ENCODE measurements at places on chromosomes 5 and 9. TPM values are rescaled to one million over a fixed set of nuclear protein-coding genes. Genes with fewer than 3 reads are reported as not detected.

IFNA13 gene
- not detected for total RNA-seq

ZNF618 gene
- total RNA-seq = 13.6 TPM

MCC gene
- total RNA-seq = 45.6 TPM

SHC3 gene
- total RNA-seq = 0.36 TPM

SHISAL2B gene
- total RNA-seq = not detected

RGP1 gene
- total RNA-seq = 16.5 TPM

KIF4B gene
- not detected for total RNA-seq

LRRTM2 gene
- 0.88 TPM for total RNA-seq

KIAA0825 gene
- 10.0 TPM for total RNA-seq

KIF24 gene
- 1.8 TPM for total RNA-seq

ALDH1A1 gene
- 0.36 TPM for total RNA-seq

GRCh38 chr5:2909035-2909434 is 157.6 kb upstream of the IRX2 start:
- no peak overlapping the region for H3K4me3 ChIP-seq
- no peak overlapping the region for H3K27ac ChIP-seq
- no peaks in the 10 kb centered on the region for H3K36me3 ChIP-seq
- no peak for DNase-seq

- no peaks in the 10 kb centered on the region for H3K4me1 ChIP-seq
- no peak overlapping the region for H3K27ac ChIP-seq
- DNase-seq = no peak
- no peak overlapping the region for H3K4me3 ChIP-seq
These were observed 351.5 kb upstream of the KLF4 start for GRCh38 chr9:107841076-107841475.

- DNase-seq = no peak
- H3K27ac ChIP-seq = no peak overlapping the region
- no peaks in the 10 kb centered on the region for H3K36me3 ChIP-seq
These were observed 91.0 kb upstream of the FAM169A start for GRCh38 chr5:74957029-74957784.

DNA sequence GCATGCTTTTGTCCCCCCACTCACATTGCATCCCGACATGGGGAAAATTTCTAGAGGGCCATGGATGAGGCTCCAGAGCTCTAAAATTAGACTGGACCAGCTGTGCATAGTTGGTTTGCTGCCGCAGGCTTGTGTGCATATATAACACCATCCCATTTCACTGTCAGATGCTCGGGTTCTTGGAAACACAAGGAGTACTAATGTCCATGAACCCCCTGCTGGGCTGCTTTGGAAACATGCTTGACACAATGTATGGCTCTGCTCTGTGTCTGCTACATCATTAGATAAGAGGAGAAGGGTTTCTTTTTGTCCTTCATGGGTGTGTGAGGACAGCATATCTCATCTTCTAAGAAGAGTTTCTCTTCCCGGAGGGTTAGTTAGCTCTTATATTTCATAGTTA is 292.1 kb upstream of the RORB start:
- DNase-seq = no peak
- no peaks in the 10 kb centered on the region for H3K36me3 ChIP-seq
- no peak overlapping the region for H3K4me3 ChIP-seq
- H3K27me3 ChIP-seq = no peaks in the 10 kb centered on the region
- no peaks in the 10 kb centered on the region for H3K4me1 ChIP-seq

GRCh38 chr5:3036041-3036788 is 284.7 kb upstream of the IRX2 start:
- H3K36me3 ChIP-seq = no peaks in the 10 kb centered on the region
- no peak overlapping the region for H3K4me3 ChIP-seq
- H3K27me3 ChIP-seq = no peaks in the 10 kb centered on the region
- DNase-seq = no peak
- H3K4me1 ChIP-seq = no peaks in the 10 kb centered on the region

DNA sequence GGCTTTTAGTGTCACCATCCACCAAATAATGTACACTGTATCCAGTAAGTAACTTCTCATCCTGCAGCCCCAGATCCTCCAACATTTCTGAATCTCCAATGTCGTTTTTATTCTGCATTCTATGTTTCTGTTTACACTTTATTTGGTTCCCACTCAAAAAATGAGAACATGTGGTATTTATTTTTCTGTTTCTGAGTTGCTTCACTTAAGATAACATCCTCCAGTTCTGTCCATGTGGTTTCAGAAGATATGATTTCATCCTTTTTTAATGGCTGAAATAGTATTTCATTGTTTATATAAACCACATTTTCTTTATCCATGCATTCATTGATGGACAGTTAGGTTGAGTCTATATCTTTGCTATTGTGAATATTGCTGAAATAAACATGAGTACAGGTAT is 677.3 kb upstream of the FTMT start:
- DNase-seq = no peak
- no peaks in the 10 kb centered on the region for H3K4me1 ChIP-seq
- no peaks in the 10 kb centered on the region for H3K36me3 ChIP-seq
- no peak overlapping the region for H3K4me3 ChIP-seq

- H3K4me1 ChIP-seq = no peaks in the 10 kb centered on the region
- no peaks in the 10 kb centered on the region for H3K27me3 ChIP-seq
- DNase-seq = no peak
These were observed 97.3 kb downstream of the STARD4 start for GRCh38 chr5:111415053-111415452.

DNA sequence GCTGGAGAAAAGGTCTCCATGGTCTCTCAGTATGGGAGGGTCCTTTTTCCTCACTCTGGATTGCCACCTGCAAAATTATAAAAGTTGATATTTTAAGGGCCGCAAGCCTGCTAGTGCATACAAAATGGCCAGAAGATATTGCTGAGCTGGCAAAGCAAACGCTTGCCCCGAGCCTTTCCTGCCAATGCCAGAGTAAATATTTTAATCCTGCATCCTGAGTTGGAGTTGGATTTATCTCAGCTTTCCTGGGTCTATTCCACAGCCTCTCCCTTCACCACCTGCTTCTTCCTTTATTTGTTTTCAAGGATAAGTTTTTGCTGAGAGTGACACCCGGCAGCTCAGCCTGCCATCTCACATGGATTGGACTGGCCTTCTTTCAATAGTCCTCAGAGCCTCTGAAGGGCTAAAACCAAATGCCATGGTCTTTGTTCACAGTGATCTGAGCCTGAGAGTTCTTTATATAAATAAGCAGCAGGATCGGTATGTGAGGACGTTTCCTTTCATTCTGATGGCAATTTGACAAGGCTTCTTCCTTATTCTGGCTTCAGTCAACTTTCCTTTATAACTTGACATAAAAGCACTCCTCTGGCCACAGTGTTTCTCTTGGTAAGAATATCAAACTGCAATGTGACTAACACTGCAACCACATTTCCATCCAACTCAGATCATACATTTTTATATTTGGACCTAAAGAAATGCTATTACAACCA is 170.1 kb downstream of the ADAMTS12 start:
- peak; percentile 8 for DNase-seq
- no peaks in the 10 kb centered on the region for H3K27me3 ChIP-seq
- H3K4me1 ChIP-seq = peaks cover 25% of the 10 kb centered on the region
- peak overlapping the region; percentile 67 for H3K27ac ChIP-seq
- H3K4me3 ChIP-seq = peak overlapping the region; percentile 26

GRCh38 chr5:9686216-9686615 is 56.1 kb upstream of the TAS2R1 start:
- no peak overlapping the region for H3K4me3 ChIP-seq
- no peaks in the 10 kb centered on the region for H3K36me3 ChIP-seq
- H3K4me1 ChIP-seq = no peaks in the 10 kb centered on the region
- DNase-seq = peak; percentile 70
- H3K27ac ChIP-seq = peak overlapping the region; percentile 59

- H3K4me3 ChIP-seq = no peak overlapping the region
- H3K4me1 ChIP-seq = no peaks in the 10 kb centered on the region
- no peaks in the 10 kb centered on the region for H3K27me3 ChIP-seq
- no peaks in the 10 kb centered on the region for H3K36me3 ChIP-seq
- no peak overlapping the region for H3K27ac ChIP-seq
These were observed 185.3 kb downstream of the SLIT3 start for GRCh38 chr5:169115461-169116124.

DNA sequence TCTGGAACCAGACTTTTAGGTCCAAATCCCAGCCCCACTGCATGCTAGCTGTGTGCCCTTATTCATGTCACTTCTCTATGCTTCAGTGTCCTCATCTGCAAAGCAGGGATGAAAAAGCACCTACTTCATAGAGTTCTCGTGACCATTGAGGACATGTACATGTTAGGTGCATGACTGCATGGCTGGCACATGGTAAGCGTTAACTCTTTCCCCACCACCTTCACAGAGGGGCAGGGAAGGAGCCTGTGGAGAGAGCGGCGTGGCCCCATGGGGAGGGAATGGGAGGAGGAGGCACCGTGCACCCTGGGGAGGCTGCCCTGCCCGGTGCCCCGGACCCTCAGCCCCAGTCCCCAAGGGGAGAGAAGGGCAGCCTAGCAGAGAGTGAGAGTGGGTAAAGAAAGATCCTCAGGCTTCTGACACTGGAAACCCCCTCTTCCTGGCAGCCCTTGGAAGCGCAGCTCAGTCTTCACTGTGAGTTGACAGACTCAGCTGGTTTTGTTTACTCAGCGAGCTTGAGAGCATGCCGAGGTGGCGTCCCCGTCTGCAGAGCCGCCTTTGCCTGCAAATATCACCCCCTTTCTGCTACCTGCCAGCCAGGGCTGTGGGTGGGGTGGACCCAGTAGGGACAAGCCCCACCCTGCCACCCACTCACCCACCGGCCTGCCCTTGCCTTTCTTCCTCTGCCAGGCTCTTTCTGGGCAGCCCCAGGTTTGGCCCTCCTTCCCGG is 10.6 kb upstream of the ANGPTL2 start:
- peak overlapping the region; percentile 89 for H3K27ac ChIP-seq
- H3K27me3 ChIP-seq = peaks cover 4% of the 10 kb centered on the region
- peak overlapping the region; percentile 40 for H3K4me3 ChIP-seq
- no peak for DNase-seq

DNA sequence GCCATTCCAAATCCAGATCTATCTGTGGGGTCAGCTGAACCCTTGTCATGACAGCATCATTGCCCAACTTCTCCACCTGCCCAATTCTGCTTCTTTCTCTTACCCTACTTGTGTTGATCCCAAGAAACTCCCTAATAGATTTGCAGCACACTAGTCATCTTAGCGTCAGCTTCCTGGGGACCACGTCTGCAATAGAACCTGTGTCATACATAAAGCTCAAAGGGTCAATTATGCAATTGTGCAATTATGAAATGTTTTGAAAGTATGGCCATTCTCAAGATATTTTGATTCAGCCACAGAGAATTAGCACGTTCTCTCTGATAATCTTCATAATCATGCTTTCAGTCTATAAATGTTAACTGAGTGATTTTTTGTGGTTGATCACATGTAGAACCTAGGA is 87.4 kb upstream of the PAPPA start:
- no peaks in the 10 kb centered on the region for H3K36me3 ChIP-seq
- H3K27me3 ChIP-seq = no peaks in the 10 kb centered on the region
- no peaks in the 10 kb centered on the region for H3K4me1 ChIP-seq

- no peak for DNase-seq
- H3K4me1 ChIP-seq = no peaks in the 10 kb centered on the region
- H3K36me3 ChIP-seq = no peaks in the 10 kb centered on the region
- H3K27me3 ChIP-seq = no peaks in the 10 kb centered on the region
- H3K4me3 ChIP-seq = no peak overlapping the region
These were observed 82.7 kb downstream of the DOCK8 start for GRCh38 chr9:297104-297972.

GRCh38 chr5:132756542-132756941 is 9.3 kb downstream of the CCNI2 start:
- H3K27me3 ChIP-seq = peaks cover 22% of the 10 kb centered on the region
- no peak overlapping the region for H3K4me3 ChIP-seq
- peaks cover 13% of the 10 kb centered on the region for H3K36me3 ChIP-seq
- peaks cover 5% of the 10 kb centered on the region for H3K4me1 ChIP-seq
- no peak overlapping the region for H3K27ac ChIP-seq

- DNase-seq = no peak
- no peak overlapping the region for H3K4me3 ChIP-seq
- H3K27me3 ChIP-seq = no peaks in the 10 kb centered on the region
- no peaks in the 10 kb centered on the region for H3K36me3 ChIP-seq
These were observed 105.4 kb upstream of the PAM start for GRCh38 chr5:102649731-102650130.

- DNase-seq = no peak
- no peaks in the 10 kb centered on the region for H3K36me3 ChIP-seq
These were observed 293.0 kb downstream of the CDH12 start for GRCh38 chr5:22560147-22560546.

DNA sequence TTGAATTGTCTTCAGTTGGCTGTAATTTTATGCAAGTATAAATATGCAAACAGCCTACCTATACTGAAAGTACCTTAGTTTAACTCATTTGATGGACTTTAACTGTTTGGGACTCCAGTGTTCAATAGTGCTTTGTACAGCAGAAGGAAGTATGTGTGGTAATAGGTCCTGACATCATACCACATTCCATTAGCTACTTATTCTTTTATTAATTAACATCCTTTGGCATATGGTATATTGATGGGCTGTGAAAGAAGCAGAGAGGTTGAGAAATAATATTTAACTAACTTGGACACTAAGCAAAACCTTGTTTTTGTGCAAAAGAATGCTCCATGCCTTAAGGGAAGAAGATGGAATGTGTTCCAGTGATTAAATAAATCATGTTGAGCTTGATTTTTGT is 97.6 kb upstream of the SEMA6A start:
- no peak for DNase-seq
- H3K4me1 ChIP-seq = no peaks in the 10 kb centered on the region
- no peak overlapping the region for H3K27ac ChIP-seq
- no peaks in the 10 kb centered on the region for H3K27me3 ChIP-seq
- no peaks in the 10 kb centered on the region for H3K36me3 ChIP-seq
- H3K4me3 ChIP-seq = no peak overlapping the region

- H3K4me1 ChIP-seq = peaks cover 10% of the 10 kb centered on the region
- DNase-seq = no peak
- no peaks in the 10 kb centered on the region for H3K36me3 ChIP-seq
- no peak overlapping the region for H3K4me3 ChIP-seq
- H3K27ac ChIP-seq = no peak overlapping the region
These were observed 42.7 kb downstream of the KIAA1958 start for GRCh38 chr9:112529316-112529715.

GRCh38 chr5:164392531-164392930 is 887.1 kb downstream of the MAT2B start:
- no peak overlapping the region for H3K27ac ChIP-seq
- no peak overlapping the region for H3K4me3 ChIP-seq
- H3K36me3 ChIP-seq = no peaks in the 10 kb centered on the region
- H3K27me3 ChIP-seq = no peaks in the 10 kb centered on the region
- H3K4me1 ChIP-seq = no peaks in the 10 kb centered on the region
- DNase-seq = no peak

DNA sequence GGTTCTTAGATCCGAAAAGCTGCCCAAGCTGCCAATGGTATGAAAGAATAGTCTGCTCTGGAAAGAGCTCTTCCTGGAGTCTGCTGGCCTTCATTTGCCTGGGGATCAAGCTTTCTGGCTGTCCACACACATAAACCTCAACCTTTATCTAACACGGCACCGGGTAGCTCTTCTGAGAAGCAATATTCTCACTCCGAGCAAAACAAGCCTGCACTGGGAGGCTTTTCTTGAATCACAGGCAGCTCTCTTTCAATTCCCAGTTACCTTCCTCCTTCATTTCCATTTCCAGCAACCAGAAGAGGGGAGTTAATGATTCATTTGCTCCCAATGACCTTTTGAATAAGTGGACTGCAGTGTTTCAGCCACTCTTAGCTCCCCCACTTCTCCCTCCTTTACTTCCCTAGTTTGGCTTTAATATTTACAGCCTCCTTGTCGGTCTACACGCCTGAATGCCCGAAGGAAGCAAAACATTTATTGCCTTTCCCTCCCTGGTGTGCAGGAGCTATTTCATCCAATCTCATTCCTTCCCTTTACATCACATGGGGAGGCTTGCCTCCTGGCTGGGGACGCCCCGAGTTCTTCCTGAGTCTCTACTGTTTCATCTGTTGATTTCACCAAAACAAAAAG is 187.1 kb downstream of the ARHGEF28 start:
- no peaks in the 10 kb centered on the region for H3K36me3 ChIP-seq
- no peaks in the 10 kb centered on the region for H3K27me3 ChIP-seq
- no peak overlapping the region for H3K27ac ChIP-seq
- peak overlapping the region; percentile 62 for H3K4me3 ChIP-seq

Data from osteoblast (primary cell).